Right renal pelvis (tissue), 4 donors: ENCODE measurements at places on chromosomes 12 and 14.

DNA sequence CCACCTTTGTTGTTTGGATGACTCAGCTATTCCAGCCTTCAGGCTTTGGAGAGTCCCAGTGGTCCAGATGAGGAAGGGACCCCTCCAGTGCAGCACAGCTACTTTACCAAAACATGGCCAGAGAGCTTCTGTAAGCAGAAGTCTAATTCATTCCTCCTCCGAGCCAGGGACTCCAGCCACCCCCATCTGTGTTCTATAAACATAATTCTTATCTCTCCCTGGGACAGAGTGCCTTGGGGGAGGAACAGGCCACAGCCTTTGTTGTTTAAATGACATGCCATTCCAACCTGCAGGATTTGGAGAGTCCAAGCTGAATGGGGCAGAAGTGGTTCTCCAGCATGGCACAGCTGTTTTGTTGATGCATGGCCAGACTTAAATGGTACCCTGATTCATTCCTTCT lies 994.0 kb downstream of the TRHDE start:
- no peak for DNase-seq

DNA sequence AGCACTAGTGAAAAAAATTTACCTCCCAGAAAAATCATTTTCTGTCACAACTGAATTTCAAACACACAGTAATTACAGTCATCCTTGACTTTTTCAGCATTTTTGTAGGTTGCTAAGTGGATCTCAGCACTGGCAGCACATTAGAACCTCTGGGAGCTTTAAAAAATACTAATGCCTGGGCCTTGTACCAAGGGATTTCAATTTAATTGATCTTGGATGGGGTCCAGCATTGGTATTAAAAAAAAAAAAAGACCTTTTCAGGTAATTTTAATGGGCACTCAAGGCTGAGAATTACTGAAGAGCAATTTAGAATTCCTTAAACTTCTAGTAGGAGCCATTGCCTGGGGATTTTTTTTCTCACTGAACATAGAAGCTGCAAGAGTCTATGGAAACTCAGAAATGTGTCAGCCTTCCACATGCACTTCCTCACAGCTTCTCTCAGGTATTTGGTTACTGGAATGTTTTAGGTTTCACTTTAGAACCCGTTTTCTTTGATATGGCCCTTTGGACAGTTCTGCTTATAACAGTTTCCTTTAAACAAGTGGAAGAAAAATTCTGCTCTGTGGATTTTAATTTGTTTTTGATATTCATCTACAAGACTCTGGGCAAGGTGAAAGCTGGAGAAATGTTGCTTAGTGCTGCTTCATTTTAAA lies 88.5 kb upstream of the DACT1 start:
- no peak for DNase-seq

DNA sequence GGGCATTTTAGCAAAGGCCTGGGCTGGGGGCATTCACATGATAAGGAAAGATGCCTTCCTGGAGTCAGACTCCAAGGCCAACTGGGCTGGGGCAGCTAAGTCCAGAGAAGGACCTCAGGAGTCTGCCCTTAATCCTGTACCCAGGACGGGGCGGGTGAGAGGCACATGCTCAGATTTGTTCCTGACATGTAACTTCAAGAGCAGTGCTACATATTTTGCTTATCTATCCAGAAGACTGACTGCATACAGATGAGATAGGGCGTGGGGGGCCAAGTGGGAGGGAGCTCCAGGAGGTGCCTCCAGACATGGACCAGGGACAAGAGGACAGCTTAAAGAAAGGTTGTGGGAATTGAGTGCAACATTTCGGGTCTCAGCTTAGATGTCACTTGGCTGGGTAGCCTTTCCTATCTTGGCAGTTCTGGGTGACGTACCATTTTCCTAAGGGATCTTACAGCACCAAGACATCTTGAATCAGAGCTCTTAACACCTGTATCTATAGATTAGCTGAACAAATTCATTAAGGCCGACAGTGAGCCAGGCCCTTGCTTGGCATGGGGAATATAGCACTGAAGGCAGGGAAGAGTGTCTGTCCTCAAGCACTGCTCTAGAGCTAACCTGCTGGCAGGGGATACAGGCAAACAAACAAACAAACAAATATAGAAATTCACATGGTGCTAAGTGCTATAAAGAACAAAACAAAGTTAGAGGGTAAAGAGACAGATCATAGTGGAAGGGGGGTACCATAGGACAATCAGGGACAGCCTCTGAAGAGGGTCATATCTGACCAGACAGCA lies 61.2 kb downstream of the PTPN21 start:
- DNase-seq, result no peak

DNA sequence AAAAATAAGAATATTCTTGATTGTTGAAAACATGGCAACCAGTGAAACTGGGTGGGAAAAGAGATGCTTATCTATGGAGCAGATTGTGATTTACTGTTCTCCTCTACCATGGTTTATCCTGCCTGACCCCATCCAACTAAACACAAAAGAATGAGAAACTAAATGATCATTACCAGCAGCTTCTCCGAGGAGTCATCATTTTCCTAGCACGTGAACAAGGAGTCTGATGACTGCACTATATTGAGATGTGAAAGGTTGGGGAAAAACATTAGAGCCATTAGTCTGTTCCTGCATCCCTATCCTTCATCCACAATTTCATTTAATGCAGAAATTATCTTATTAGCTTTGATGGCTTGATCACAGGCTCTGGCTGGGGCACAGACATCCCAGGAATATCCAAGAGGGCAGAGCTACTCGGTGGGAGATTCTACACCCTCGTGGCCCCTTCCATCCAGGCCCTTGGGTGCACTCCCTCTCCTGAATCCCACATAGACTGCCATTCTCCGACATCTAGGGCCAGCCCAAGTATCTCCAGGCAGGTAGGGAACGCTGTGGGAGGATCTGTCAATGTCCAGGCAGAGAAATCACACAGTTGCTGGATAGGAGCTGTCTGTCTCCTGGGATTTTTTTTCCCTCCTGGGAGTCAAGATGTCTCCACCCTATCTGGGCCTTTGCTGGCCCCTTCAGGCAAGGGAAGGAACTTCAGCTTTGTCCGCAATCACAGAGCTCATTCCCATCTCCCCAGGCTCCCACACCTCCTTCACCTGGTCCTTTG lies 43.3 kb upstream of the DHRS4 start:
- no peak for DNase-seq

DNA sequence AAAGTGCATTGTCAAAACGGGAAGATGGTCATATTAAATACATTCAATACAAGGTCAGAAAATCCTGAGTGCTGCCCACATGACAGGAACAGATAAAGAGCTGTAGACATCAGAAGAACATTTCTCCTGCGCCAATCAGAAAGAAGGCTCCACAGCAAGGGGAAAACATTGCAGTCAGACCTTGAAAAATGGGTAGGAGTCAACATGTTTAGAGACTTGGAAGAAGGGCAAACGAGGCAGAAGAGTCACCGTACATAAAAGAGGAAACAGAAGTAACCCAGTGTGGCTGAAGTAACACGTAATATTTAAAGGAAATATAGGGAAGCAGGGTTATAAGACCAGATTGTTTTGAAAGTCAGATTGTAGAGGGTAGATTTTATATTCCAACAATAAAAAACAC lies 11.9 kb downstream of the SPPL3 start:
- no peak for DNase-seq

DNA sequence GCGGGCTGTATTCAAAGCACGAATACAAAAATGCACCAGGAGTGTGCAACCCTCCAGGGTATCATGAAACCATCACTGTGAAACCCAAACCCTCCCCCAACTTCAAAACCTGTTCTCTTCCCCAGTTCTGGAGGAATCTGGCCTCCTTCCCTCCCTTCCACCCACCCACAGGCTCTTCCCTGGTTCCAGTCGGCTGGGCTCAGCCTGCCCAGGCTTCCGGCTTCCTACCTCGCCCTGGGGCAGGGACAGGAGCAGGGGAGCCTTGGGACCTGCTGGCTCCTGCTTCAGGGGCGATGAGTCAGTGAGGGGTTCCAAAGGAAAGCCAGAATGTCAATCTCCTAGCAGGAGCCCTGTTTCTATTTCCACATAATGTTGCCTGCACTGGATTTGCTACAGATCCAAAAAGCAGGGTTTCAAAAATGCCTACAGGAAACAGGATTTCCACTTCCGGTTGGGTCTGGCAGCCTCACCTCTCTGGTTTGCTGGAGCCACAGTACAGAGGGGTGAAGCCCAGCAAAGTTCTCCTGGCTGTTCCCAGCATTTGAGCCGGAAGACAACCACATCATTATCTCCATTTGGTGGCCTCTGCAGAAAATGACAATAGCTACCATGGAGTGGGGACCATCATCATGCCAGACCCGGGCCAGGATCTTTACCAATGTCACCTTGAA lies 278.3 kb downstream of the DPF3 start:
- DNase-seq, result no peak

DNA sequence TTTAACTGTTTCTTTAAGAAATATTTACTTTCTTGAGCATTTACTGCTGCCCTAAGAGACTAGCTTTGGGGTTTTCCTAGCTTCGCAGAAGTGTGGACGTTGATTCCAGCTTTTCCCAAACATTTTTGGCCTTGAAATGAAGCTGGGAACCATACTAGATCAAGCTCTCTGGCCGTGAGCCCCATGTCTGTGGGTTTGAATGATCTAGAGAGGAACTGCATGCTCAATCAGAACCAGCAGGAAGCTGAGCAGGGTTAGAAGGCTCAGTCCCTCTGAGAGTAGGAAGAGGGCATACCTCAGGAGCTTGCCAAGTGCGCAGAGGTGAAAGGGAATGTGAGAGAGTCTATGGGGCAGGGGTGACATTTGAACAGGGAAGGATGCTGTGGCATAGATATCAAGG lies 292.1 kb downstream of the CACNA1C start:
- no peak for DNase-seq

DNA sequence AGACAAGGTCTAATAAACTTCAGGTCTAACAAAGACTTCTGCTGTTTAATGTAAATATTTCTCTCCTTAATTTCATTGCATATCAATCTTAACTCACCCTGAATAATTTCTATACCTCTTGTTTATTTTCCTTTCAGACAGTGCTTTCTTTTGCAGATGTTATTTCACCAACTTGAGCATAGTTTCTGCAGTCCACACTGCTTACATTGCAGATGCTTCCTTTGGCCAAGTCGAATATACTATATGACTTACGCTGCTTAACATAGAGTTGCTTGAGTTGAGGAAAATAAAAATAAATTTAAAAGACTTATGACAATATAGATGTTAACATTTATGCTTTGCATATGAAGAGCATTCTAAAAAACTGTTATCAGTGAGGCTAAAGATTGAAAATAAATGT lies 217.7 kb downstream of the PTPRO start:
- no peak for DNase-seq

GRCh38 chr12:123410041-123410412 lies 26.1 kb downstream of the KMT5A start:
- DNase-seq, result no peak

- DNase-seq, result no peak
These were observed 19.4 kb upstream of the FIGNL2 start for GRCh38 chr12:51867796-51868428.

- no peak for DNase-seq
These were observed 9.3 kb downstream of the STAC3 start for GRCh38 chr12:57241402-57242310.

DNA sequence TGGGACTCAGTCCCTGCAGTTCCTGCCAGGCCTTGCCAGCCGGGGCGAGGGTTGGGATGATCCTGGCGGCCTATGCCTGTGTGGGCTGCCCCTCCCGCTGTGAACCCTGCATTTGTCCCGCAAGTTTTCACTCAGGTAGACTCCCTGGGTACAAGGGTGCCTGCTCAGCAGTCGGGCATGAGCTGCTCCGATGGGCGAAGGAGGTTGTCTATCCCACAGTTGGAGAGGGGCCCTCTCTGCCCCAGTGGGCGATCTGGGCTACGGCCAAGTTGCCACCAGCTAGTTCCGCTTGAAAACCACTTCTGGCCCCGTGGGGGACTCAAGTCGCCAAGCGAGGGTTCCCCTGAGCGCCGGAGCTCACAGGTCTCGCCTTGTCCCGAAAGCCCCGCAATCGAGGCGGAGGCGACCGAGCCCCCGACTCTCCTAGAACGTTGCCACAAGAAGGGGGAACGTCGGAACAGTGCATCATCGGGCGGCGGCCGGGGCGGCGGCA lies 365 bp upstream of the TPI1 start:
- DNase-seq, result no peak
